Smooth muscle cell of the brain vasculature (primary cell): ENCODE measurements at places on chromosomes 1 and 21.

- DNase-seq, result no peak
These were observed 12.9 kb upstream of the NES start for GRCh38 chr1:156689953-156690674.

DNA sequence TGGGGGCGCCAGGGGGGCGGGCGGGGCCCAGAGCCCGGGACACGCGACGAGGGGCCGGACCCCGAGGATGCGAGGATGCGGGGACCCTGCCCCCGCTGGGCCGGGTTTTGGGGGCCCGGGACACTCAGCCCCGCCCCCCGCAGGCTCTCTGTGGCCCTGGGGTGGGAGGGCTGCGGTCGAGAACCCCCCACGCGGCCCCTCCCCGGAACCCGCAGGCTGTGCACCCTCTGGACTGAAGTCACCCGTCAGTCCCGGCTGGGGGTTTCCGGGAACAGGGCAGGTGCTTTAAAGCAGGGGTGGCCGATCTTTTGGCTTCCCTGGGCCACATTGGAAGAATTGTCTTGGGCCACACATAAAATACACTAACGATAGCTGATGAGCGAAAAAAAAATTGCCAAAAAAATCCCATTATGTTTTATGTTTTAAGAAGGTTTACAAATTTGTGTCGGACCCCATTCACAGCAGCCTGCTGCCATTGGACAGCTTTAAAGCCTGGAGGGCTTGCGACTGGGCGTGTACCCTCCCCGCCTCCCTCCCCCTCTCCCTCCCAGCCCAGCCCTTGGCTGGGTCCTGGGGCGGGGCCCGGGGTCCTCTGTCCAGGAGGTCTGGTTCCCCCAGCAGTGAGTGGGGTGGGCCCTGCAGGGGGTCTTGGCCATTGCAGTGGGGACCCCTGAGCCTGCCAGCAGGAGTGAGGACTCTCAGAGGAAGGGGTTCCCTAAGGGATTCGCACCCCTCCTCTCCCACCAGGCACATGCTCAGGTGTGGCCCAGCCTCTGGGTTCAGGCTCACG, 21.6 kb upstream of the C1orf159 start:
- DNase-seq, result no peak

GRCh38 chr1:205812271-205812877, 624 bp downstream of the SLC41A1 start:
- no peak for DNase-seq

GRCh38 chr1:110605901-110606656, at the start of gene KCNA2:
TSS of gene KCNA2 (minus strand) at chr1:110606358. CDS start at chr1:110604782, 1,576 bp downstream.
- no peak for DNase-seq

- DNase-seq, result peak; percentile 51
These were observed 3.6 kb downstream of the LEPR start for GRCh38 chr1:65423884-65424572.

DNA sequence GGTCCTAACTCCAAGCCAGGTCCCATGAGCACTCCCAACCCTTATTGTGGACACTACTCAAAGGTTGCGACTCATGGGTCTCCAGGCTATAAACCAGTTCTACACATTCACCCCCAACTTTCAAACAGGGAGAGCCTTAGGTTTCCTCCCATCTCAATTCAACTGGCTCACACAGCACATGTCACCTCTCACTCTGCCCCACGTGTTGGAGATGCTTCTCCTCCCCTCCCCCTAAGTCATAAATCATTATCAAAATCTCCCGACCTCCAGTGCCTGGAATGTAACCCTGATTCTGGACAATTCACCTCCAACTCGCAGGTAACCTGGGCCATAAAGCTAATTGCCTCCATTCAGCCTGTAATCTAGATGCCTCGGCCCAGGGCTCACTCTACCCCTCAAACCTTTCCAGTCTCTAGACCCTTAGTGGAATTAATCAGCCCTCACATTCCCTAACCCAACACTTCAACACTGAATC, 595 bp downstream of the AK2 start:
- DNase-seq, result no peak

- DNase-seq, result no peak
These were observed 15.5 kb downstream of the LYPLAL1 start for GRCh38 chr1:219189021-219189824.

GRCh38 chr1:209430107-209430506, 153.4 kb upstream of the CAMK1G start:
- no peak for DNase-seq

GRCh38 chr1:22575532-22576149, 12.4 kb downstream of the EPHA8 start:
- DNase-seq, result no peak

DNA sequence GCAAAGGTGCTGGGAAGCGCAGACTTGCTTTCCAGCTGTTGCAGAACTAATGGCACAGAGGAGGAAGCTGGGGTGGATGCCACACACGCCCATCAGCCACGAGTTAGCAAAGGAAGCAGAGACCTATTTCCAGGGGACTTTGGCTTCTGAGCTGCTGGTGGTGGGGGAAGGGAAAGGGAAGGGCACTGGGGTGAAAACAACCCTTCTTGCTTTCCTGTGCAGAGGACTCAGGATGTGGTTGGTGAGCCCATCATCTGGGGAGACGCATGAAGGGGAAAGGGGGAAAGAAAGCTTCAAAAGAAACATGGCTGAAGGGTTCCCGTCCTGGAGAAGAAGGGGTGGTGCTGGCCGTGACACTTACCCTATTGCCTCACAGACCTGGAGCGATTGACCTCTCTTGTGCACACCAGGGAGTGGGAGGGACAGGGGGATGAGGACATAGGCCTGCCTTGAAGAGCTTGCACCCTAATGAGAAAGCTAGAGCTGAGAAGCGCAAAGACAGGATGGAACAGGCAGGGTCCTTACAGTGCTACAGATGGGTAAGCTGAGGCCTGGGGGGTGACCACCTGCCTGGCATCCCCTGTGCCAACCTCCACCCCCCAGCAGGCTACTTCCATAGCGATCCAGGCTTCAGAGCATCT, 140.8 kb upstream of the RAB4A start:
- DNase-seq, result no peak

GRCh38 chr1:206705191-206705590, 20.5 kb downstream of the MAPKAPK2 start:
- DNase-seq, result no peak

- DNase-seq, result no peak
These were observed 357.8 kb downstream of the MATN1 start for GRCh38 chr1:30365596-30365995.

- DNase-seq, result peak; percentile 63
These were observed 315.6 kb downstream of the NFIA start for GRCh38 chr1:61397935-61398334.

- DNase-seq, result no peak
These were observed 2.9 kb upstream of the EFNA1 start for GRCh38 chr1:155124503-155125463.

GRCh38 chr1:85372683-85373377, 92.1 kb downstream of the DDAH1 start:
- DNase-seq, result no peak

GRCh38 chr1:56390232-56390867, 189.0 kb downstream of the PLPP3 start:
- DNase-seq, result no peak

GRCh38 chr1:89525169-89525855, 683 bp downstream of the LRRC8B start:
- DNase-seq, result no peak

- no peak for DNase-seq
These were observed at the start of gene SMPDL3B for GRCh38 chr1:27934818-27935549. TSS of gene SMPDL3B (plus strand) at chr1:27935000. CDS start at chr1:27935184, 184 bp downstream.

- no peak for DNase-seq
These were observed 131.8 kb upstream of the PKN2 start for GRCh38 chr1:88552226-88552625.

DNA sequence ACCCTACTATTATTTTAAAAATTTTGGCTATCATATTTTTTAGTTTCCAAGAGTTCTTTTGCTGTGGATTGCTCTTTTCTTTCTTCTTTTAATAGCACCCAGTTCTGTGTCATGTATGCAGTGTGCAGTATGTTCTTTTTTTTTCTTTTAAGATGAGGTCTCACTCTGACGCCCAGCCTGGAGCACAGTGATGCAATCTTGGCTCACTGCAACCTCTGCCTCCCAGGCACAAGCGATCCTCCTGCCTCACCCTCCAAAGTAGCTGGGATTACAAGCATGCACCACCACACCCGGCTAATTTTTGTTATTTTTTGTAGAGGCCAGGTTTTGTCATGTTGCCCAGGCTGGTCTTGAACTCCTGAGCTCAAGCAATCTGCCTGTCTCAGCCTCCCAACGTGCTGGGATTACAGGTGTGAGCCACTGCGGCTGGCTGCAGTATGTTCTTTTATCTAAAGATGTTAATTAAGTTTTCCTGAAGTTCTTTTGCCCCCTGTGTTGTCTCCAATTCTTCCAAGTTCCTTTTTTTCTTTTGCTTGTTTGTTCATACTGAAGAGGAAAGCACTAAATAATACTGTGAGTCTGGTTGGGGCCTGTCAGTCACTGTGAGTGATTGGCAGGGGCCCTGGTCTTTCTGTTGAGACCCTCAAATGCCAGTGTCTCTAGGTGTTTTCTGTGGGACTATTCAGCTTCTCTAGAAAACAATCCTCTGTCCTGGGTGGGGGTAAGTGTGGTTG, 17.5 kb upstream of the TTC22 start:
- no peak for DNase-seq

DNA sequence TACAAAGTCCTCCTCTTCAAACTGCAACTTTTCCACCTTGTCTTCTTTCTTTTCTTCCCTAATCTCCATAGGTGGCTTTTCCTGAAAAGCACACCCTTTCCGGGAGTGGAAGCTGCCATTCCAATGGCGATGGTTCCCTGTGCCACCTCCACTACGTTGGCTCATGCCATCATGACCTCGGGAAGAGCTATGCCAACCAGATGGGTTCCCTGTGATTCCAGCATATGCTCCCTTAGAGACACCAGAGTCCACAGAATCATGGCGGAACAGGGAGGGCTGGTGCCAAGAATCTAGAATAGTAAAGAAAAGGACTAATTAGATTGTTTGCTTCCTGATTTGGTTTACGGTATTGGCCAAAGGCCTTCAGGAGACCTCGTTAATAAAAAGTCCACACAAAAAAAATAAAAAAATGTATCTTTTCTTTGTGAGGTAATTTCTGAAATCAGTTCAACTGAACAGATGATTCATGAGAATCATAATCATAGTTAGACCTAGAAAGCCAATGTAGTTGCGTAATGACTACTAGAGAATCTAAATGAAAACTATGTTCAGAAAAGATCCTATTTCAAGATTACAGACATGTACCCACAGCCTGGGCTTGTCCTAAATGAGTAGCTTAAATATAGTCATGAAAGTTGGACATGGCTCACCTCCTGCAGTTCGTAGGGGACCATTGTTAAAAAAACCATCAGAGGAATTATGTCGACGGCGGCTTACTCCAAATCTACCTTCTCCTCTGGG, 30.9 kb upstream of the CCDC17 start:
- DNase-seq, result no peak

- no peak for DNase-seq
These were observed 38.5 kb upstream of the SYNC start for GRCh38 chr1:32741059-32741412.

DNA sequence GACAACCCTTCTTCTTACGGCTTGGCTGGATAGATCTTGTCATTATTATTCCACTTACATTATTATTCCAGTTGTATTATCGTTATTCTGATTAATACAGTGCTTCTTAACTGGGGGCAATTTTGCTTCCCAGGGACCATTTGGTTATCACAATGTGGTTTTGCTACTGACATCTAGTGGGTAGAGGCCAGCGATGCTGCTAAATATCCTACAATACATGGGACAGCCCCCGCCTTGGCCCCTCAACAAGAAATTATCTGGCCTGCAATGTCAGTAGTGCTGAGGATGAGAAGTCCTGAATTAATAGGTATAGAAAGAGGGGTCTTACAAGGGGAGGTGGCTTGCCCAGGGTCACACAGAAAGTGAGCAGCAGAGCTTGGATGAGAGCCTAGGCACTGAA, 105.6 kb downstream of the PTPRU start:
- no peak for DNase-seq

DNA sequence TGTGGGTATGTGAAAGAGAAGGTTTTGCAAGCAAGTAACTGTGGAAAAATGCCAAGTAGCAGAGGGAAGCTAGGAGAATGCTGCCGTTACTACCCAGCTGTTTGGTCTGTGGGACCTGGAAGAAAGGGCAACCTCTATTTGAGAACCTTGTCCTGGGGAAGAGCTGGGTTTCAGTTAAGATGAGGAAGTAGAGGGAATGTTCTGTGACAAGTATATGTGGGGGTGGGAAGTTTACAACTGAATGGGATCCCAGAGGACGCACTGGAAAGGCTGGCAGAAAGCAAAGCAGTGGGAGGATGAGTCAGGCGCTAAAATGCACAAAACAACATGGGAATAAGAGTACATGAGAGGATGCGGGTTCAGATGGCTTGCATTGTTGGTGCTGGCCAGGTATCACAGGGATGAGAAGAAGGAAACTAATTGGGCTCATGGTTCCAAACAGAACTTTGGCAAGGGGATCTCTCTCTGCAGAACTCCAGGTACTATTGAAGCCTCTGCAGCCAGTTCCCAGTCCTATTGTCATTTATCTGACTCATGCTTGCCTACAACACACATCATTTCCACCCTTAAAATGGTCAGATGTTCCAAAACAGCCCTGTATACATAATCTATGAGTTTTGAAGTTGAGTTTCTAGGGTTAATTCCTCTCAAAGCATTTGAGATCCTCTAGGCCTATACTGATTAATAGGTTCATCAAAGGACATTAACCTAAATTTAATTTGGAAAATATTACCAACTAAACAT, 88.5 kb upstream of the VAV3 start:
- DNase-seq, result no peak

DNA sequence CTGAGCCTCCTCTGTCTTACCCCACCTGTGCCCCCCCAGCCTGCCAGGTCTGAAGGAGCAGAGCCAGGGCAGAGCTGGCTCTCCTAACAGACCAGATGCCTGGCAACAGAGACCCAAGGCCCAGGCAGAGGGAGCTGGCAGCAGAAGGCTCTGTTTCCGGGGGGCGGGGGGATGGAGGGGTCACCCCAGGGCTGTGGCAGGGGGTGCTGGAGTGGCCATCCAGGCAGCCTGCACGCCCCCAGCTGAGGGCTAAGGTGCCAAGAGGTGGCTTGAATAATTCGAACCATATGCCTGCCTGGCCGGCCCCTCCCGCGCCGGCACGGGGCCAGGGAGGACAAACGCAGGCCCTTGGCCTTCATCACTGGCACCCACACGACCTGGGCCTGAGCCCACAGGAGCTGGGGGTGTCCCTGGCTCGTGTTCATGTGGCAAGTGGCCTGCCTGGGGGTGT, 16.0 kb upstream of the PLEKHG5 start:
- DNase-seq, result no peak

DNA sequence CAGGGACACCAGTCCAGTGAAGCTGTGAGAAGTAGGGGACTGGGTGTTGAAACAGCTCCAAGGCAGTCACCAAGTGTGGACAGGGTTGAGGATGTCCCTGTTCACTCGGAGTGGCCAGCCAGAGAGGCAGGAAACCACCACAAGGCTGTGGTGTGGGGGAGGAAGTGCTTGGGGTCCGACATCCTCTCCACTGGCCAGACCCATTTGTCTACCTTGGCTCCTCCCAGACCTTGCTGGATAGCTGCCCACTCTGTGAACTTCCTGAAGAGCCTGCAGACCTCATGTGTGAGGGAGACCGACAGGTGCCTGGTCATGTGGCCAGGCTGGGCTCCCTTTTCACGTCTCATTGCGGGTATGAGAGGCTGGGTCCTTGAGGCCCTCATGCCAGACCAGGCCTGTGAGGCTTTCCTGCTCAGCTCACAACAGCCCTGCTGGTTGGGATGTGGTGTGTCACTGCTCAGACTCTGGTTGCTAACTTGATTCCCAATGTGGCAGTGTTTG, 21.8 kb downstream of the CYP4B1 start:
- DNase-seq, result no peak

- DNase-seq, result no peak
These were observed at the start of gene SYT6 for GRCh38 chr1:114153261-114154145. TSS of gene SYT6 (minus strand) at chr1:114153869. CDS start at chr1:114153772, 97 bp downstream.

GRCh38 chr21:34933609-34934335, 115.3 kb downstream of the RUNX1 start:
- DNase-seq, result no peak
